ENCODE measurements at places on chromosomes 1 and 21. TPM values are rescaled to one million over a fixed set of nuclear protein-coding genes. Genes with fewer than 3 reads are reported as not detected.

DNA sequence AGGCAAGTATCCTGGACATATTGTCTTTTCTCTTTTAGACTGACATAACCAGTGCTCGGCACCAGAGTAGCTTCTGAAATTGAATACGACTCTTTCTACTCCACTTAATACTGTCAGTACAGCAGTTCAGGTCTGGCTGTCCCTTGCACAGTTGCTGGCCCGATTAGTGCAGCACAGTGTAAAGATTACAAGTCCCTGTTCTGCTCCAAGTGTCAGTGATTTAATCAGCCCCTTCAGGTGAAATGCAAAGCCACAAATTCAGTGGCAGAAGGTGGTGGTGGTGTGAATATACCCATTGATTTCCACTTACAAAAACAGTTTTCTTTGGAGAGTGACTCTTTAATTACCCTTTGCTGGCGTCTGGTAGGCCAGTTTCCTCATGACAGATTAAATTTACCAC lies 545.4 kb downstream of the ADGRL2 start:
- DNase-seq: no peak

- no peak for DNase-seq
Measured at GRCh38 chr1:54380290-54380882, 25.8 kb downstream of the SSBP3 start.

- no peak for DNase-seq
Measured at GRCh38 chr1:9230869-9231533, 3.6 kb upstream of the H6PD start.

The TLCD4 gene
- 0.53 TPM for total RNA-seq

The DYRK1A gene
- 38.7 TPM for total RNA-seq

The RNF2 gene
- 15.3 TPM for total RNA-seq
